NCI-H1930 (cell line): ENCODE measurements at places on chromosomes 11 and 22.

DNA sequence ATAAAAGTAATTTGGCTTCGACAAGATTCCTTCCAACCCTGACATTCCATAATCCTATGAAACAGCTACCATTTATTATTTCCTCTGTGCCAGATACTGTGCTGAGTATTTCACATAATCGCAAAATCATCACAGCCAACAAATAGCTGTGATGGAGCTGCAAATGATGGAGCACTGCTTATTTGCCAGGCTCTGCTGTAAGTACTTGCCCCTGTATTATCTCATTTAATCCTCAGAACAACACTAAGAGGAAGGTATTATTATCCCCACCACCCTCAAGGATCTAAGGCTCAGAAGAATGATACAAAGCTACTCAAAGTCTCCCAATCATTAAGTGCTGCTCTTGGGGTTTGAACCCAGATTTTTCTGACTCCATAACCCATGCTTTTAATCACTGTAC is 145.5 kb downstream of the CCDC34 start:
- DNase-seq = no peak

DNA sequence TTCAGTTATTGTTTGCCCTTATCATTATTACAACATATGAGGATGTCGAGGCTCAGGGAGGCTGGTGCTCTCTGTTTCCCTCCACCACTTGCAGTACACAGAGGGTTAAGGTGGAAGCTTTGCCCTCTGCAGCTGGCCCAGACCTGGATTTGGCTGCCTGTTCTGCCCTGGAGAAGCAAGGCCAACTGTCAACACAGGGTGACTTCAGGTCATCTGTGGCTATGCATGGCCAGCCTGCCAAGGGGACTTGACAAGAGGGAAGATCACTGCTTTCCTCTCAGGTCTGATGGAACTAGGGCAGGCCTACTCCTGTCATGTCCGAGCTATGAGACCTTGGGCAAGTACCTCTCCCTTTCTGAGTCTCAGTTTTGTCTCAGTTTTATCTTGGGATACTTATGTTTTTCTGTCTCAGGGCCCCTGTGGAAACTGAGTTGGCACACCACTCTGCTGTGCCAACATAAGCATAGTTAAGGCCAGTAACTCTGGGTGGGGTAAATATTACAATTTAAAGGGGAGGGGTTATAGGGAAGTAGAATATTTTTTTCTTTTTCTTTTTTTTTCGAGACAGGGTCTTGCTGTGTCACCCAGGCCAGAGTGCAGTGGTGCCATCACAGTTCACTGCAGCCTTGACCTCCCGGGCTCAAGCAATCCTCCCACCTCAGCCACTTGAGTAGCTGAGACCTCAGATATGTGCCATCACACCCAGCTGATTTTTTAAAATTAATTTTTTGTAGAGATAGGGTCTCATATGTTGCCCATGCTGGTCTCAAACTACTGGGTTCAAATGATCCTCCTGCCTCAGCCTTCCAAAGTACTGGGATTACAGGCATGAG is 2.4 kb upstream of the THRSP start:
- DNase-seq = no peak

DNA sequence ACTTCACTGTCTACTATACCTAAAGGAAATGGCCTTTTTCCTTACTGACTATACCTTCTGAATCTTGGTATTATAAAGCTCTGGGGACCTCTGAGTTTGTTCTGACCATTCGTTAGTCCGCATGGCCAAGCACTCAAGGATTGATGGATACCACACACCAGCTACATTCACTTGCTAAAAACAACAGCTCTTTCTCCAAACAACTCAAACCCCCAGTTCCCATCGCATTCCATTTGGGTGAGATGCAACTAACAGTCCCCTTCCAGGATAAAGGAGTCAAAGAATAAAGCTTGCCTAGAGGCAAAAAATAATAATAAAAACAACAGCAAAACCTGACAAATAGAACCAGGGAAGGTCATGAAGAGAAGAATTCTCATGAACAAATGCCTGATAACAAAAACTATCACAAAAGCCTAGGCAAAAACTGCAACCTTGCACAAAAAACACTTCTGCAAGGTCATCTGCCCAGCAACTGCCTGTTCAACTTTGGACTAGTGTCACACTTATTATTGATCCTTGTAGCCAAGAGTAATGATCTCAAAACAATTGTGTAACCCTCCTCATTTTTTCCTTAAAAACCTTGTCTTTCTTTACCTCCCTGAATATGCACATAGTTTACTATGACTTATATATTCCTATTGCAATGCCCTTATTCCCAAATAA is 139.0 kb upstream of the GUCY1A2 start:
- DNase-seq = no peak

GRCh38 chr11:120335556-120335907 is 681 bp upstream of the ARHGEF12 start:
- no peak for DNase-seq

DNA sequence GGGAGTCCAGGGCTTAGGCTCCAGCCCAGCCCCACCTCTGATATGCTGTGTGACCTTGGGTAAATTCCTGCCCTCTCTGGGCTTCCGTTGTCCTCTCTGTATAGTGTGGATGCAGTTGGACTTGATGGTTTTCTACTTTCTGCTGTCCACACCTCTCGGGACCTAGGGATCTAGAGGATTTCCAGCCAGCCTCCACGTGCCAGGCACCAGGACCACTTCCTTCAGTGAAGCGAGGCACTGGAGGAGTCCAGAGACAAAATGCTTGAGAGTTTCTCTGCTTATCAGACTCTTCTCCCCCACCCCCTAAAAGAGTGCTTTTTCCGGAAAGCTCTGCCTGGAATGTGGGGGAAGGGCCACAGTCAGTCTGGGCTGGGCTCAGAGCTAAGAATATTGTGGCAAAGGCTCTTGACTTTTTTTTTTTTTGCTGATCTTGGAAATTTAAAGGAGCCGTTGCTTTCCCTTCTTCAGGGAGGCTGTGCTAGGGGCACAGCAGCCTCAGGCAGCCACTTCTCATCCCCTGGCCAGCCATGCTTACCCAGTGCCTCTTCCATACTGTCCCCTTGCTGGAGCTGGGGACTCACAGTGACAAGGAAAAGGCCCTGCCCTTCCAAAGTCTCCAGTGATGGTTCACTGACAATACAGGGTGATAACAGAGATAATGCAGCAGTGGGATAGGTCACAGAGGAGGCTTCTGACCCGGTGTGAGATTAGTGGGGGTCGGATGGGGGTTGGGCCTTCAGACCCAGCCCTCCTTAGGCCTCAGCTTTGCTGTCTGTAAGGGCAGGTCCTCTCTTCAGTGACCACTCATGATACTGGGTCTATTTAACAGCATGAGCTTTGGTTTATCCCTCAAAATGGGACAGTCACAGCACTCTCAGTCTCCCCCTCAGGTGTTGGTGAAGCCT is 2.9 kb upstream of the SERPINH1 start:
- DNase-seq = no peak

GRCh38 chr11:121615501-121615900 is 162.7 kb upstream of the SORL1-AS1 start:
- DNase-seq = no peak

DNA sequence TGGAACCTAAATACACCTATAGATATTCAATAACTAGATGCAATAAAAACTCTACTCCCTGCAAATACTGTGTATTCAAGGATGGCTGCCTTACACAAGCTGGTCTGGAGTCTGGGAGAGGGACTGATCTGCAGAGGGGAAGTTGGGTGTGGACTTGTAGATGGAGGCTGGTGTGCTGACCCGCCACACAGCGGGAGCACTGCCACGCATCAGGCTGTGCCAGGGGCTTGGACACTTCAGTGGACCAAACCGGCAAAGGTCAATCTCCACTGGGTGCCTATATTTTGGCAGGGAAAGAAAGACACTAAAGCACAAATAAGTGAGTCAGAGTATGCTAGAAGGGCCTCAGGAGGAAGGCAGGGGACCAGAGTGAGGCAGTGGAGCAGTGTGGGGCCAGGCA is 2.1 kb upstream of the SHANK3 start:
- no peak for DNase-seq

- no peak for DNase-seq
Measured at GRCh38 chr11:14290422-14290821, 68.6 kb downstream of the RRAS2 start.

DNA sequence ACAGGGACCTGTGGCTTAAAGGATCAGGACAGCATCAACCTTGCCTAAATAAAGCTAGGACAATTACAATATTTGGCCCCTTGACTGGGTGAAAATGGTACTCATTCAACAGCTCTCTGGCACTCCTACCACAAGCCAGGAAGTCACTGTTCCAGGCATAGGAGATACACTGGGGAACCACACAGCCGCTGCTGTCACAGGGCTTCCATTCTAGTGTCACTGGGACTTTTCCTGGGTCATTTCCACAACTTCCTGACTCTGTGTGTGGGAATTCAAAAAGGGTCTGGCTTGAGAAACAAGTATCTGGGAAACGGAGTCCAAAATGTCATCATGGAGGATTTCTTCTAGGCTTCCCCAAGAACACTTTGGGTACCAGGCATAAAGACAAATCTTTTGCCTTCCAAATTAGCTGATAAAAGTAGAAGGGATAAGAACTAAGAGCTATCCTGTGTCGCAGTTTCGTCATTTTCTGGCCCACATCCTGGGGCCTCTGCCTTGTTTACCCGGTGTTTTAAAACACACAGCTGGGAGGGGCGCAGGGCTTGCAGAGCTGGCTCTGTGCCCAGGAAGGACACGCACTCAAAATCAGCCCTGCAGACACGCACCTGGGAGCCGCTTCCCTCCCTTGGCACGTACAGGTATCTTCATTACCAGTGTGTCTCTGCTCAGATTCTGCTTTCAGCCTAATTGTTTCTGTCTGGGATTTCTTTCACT is 38.0 kb downstream of the TMEM45B start:
- peak; percentile 11 for DNase-seq

GRCh38 chr22:17131686-17132085 is 10.5 kb upstream of the TMEM121B start:
- peak; percentile 25 for DNase-seq

- no peak for DNase-seq
Measured at GRCh38 chr11:92750794-92751193, 218.7 kb upstream of the MTNR1B start.

- no peak for DNase-seq
Measured at GRCh38 chr22:46547179-46547882, 9.9 kb upstream of the CELSR1 start.

GRCh38 chr22:44891791-44892190 is 118.0 kb downstream of the PHF21B start:
- no peak for DNase-seq

DNA sequence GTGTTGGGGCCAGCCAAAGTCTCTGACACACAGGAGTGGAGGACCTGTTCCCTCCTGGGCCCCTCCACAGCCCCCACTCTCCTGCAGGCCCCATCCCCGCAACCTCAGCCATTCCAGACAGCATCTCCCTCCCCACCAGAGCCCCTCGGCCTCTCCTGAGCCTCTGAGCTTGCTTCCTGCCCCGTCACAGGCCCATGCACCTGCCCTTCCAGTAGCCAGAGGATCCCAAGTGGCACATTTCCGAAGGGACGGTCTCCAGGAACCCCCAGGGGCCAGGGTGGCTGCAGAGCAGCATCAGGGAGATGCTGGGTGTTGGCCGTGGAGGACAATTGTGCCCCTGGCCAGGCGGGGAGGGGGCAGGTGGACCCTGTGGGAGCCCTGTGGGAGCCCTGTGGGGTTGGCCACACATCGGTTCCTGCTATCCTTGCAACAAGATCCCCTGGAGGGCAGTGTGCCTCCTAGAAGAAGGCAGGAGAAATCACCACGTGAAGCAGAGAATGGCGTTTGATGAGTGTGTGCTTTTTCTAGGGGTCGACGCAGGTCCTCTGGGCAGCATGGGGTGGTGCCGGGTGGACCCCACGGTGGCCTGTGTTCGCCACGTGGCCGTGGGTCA is 45.3 kb upstream of the PPARA start:
- no peak for DNase-seq

DNA sequence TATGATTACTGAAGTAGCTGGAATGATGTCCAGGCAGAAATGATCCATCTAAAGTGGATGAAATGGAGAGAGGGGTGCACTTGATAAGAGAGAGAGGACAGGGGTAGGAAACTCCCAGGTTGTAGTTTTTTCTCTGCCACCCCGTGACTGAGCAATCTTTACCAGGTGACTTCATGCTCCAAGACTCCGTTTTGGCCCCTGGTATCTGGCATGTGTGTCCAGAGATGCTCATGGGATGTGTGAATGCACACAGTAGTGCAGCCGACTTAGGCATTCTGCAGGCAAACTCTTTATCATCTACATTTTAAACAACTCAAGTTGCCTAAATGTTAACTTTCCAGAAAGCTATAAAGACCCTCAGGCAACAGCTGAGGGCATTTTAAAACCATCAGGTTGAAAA is 189.3 kb upstream of the SEZ6L start:
- DNase-seq = no peak

- peak; percentile 63 for DNase-seq
Measured at GRCh38 chr11:128179039-128179438, 408.3 kb downstream of the ETS1 start.

- DNase-seq = no peak
Measured at GRCh38 chr11:44994753-44995152, 44.1 kb upstream of the TP53I11 start.

GRCh38 chr11:101439488-101439887 is 144.3 kb downstream of the TRPC6 start:
- DNase-seq = no peak

- DNase-seq = no peak
Measured at GRCh38 chr11:78262238-78262637, 73.5 kb downstream of the USP35 start.

- DNase-seq = no peak
Measured at GRCh38 chr11:94613120-94613519, 46.0 kb downstream of the PIWIL4 start.

DNA sequence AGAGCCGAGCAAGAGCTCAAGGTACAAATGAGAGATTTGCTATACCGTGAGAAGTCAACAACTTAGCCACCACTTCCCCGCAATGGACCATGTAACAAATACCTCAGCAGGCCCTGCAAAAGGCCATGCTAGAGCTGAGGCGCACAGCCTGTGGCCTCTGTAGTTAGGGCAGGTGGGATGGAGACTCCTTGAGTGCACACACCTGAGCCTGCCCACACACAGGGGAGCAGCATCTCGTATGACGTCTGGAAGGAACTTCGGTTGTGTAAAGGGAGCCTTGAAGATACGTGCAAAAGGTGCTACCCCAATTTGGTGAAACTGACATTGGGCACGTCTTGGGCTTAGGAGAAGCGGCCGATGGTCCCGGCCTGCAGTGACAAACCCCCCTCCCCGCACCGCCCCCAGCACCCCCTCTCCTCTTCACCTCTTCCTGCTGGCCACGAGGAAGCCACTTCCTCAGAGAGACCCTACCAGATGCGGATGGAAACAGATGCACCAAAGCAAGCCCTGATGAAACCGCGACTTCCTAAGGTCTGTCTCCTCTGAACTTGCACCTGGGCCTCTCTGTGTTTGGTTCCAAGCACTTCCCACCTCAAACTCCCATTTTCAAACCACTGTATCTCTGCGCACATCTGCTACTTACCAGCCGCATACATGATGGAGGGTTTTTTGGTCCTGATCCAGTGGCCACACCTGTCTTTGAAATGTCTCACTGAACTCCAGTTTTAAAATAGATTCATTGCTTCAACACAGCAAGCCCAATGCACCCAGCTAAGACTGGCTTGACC is 10.6 kb downstream of the CDPF1 start:
- DNase-seq = no peak

DNA sequence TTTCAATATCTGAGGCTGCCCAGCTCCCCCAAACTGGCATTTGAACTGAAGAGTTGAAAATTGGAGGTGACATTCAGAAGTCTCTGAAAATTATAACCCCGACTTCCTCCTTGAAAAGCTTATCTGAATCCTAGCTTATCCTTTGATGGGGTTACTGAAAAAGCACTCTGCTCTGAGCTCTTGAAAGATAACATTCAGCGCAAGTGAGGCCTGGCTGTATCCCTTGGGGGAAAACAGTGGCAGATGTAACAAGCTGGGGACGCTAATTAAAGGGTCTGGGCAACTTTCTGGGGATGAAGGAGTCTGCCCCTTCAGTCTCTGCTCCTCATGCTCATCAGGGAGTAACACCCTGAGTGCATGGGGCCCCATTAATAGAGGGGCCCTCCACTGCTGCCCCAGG is 402.0 kb upstream of the CADM1 start:
- DNase-seq = no peak
